ENCODE measurements at places on chromosomes 7 and 10. TPM values are rescaled to one million over a fixed set of nuclear protein-coding genes. Genes with fewer than 3 reads are reported as not detected.

Gene FEZF1
- not detected for total RNA-seq

Gene RBM20
- total RNA-seq = 17.0 TPM

Gene ATP6V0E2
- 3.9 TPM for total RNA-seq

DNA sequence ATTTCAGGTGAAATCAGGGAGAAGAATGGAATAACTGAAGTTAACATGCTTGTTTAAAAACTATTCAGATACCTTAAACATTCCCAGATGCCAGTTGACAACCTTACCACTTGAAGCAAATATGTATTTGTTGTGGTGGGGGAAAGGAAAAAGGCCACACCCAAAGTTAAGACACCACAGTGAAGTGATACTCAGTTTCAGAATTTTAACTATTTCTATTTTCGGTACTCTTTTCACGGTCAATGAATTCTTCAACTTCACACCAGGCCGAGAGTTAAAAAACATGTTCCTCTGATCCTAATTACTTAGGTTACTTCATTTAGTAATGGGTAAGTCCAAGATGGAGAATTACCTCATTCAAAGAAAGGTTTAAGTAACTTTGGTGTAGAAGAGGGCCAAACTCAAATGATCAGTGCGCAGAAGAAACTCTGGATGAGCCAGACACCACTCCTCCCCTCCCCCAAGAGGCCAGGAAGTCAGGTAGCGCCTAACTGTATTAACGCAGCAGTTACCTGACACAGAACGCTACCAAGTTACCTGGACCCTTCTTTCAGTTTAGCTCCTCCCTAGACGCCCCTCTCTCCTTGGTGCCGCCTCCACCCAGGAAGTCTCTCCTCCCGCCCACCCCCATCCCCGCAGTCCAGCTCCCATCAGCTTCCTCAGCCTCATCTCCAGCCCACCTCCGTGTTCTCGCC, 700 bp downstream of the MTPN start:
- H3K4me1 ChIP-seq = peaks cover 49% of the 10 kb centered on the region
- no peak for DNase-seq

GRCh38 chr10:80264081-80265056, 25.1 kb downstream of the MAT1A start:
- DNase-seq = no peak
- no peaks in the 10 kb centered on the region for H3K4me1 ChIP-seq
- H3K4me3 ChIP-seq = no peak overlapping the region
- H3K27me3 ChIP-seq = peaks cover 3% of the 10 kb centered on the region
- no peak overlapping the region for H3K27ac ChIP-seq

Data from SJSA1 (cell line).